Uterine smooth muscle cell (primary cell): ENCODE measurements at places on chromosomes 7 and 10. TPM values are rescaled to one million over a fixed set of nuclear protein-coding genes. Genes with fewer than 3 reads are reported as not detected.

Gene GRID1
- total RNA-seq = 0.33 and 1.9 TPM in 2 replicates

Gene FBXO24
- total RNA-seq = 0.55 and 1.4 TPM in 2 replicates

Gene TMEM120A
- 25.5 and 27.4 TPM in 2 replicates for total RNA-seq

Gene CASP7
- total RNA-seq = 18.0 and 28.9 TPM in 2 replicates

Gene NKX1-2
- total RNA-seq = not detected in 2 replicates

Gene ANKRD7
- total RNA-seq = 1.5 and 1.9 TPM in 2 replicates

Gene MSMB
- total RNA-seq = 0.62 TPM in 1 of 2 replicates, not detected in the other

Gene SLC13A4
- under 0.01 and 0.22 TPM in 2 replicates for total RNA-seq

Gene CFTR
- total RNA-seq = under 0.01 TPM in 2 replicates

Gene AGR2
- under 0.01 TPM in 1 of 2 replicates, not detected in the other for total RNA-seq

Gene PPP3CB
- total RNA-seq = 34.9 and 36.6 TPM in 2 replicates

Gene AKR1D1
- total RNA-seq = under 0.01 TPM in 1 of 2 replicates, not detected in the other

Gene C10orf90
- total RNA-seq = not detected in 2 replicates

Gene LRIT1
- total RNA-seq = not detected in 2 replicates

Gene SLC13A1
- not detected in 2 replicates for total RNA-seq
